ENCODE measurements at places on chromosomes 6 and 20. TPM values are rescaled to one million over a fixed set of nuclear protein-coding genes. Genes with fewer than 3 reads are reported as not detected.

Gene IRF4
- 1.7 TPM for total RNA-seq

- no peak overlapping the region for H3K4me3 ChIP-seq
- no peaks in the 10 kb centered on the region for H3K4me1 ChIP-seq
- no peak overlapping the region for H3K27ac ChIP-seq
- no peak for DNase-seq
- no peaks in the 10 kb centered on the region for H3K36me3 ChIP-seq
Observed at GRCh38 chr6:123062670-123063069, 66.6 kb downstream of the CLVS2 start.

GRCh38 chr6:37546141-37546871 is 46.6 kb upstream of the CCDC167 start:
- no peaks in the 10 kb centered on the region for H3K36me3 ChIP-seq
- no peak overlapping the region for H3K27ac ChIP-seq
- no peaks in the 10 kb centered on the region for H3K27me3 ChIP-seq
- DNase-seq: no peak

GRCh38 chr6:147201885-147202515 is 2.2 kb upstream of the STXBP5 start:
- no peak overlapping the region for H3K27ac ChIP-seq
- no peaks in the 10 kb centered on the region for H3K27me3 ChIP-seq
- no peaks in the 10 kb centered on the region for H3K4me1 ChIP-seq

GRCh38 chr6:12720310-12720709 is 3.7 kb downstream of the PHACTR1 start:
- no peak overlapping the region for H3K27ac ChIP-seq
- DNase-seq: no peak
- no peaks in the 10 kb centered on the region for H3K4me1 ChIP-seq
- no peaks in the 10 kb centered on the region for H3K27me3 ChIP-seq
- H3K36me3 ChIP-seq: no peaks in the 10 kb centered on the region

Gene HLA-DRB5
- 42.5 TPM for total RNA-seq

Gene GSTA2
- 72.2 TPM for total RNA-seq

Gene METTL24
- total RNA-seq: 0.53 TPM

- H3K27ac ChIP-seq: no peak overlapping the region
- no peaks in the 10 kb centered on the region for H3K27me3 ChIP-seq
Observed at GRCh38 chr6:169252505-169253189, 999 bp downstream of the THBS2 start.

Gene TRIM40
- total RNA-seq: not detected

Gene CDSN
- total RNA-seq: not detected

Gene PRSS16
- not detected for total RNA-seq

DNA sequence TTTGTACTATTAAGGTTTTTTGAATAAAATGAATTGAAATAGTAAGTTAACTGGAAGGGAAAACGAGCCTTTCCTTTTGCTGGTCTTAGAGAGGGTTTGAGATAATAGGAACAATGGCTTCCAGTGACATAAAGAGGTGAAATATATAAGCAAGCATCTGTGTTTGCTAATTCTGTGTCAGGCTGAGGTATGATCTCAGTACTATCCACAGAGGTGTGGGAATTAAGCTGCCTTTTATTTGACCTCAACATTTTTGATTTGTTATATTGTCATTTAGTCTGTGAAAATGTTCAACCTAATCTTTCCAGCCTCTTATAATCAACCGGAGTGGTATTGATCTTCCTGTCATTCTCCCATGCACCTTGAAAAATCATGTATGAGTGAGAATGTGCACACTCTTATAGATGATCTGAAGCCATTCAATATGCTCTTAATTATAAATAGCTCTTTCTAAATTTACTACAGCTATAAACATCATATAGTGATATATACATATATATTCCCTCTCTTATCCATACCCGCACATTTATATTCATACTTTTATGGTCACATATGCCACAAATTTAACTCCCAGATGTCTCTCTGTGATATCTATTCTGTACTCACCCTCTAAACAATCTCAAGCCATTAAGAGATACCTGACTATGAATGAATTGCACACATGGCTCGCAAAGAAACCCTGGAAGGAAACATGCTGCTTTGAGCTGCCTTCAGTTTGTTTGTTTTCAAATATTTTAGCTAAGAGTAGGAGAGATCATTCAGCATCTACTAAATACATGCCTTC is 754.7 kb upstream of the NRSN1 start:
- H3K4me1 ChIP-seq: no peaks in the 10 kb centered on the region
- no peaks in the 10 kb centered on the region for H3K36me3 ChIP-seq
- no peak for DNase-seq
- H3K4me3 ChIP-seq: no peak overlapping the region

Gene SAMD3
- total RNA-seq: 0.31 TPM

Data from right lobe of liver (tissue), 6 donors.